CD14-positive monocyte (primary cell): ENCODE measurements at places on chromosomes 12 and 14. TPM values are rescaled to one million over a fixed set of nuclear protein-coding genes. Genes with fewer than 3 reads are reported as not detected.

The TCP11L2 gene
- 23.5 TPM for polyA plus RNA-seq

The BICD1 gene
- 0.55 TPM for polyA plus RNA-seq

The TDRD9 gene
- polyA plus RNA-seq, result 7.6 TPM

The CATSPERB gene
- polyA plus RNA-seq, result not detected

The WIF1 gene
- polyA plus RNA-seq, result not detected

The GPR132 gene
- polyA plus RNA-seq, result 13.0 TPM

The LRFN5 gene
- polyA plus RNA-seq, result not detected

The CCDC198 gene
- polyA plus RNA-seq, result not detected

The CELA1 gene
- 0.67 TPM for polyA plus RNA-seq

The AMN1 gene
- 4.6 and 6.0 TPM in 2 replicates for polyA plus RNA-seq

The SCNN1A gene
- 0.63 TPM for polyA plus RNA-seq

The ZDHHC22 gene
- not detected for polyA plus RNA-seq

The TMEM233 gene
- polyA plus RNA-seq, result not detected

The KRT73 gene
- polyA plus RNA-seq, result not detected in 2 replicates

The TPH2 gene
- not detected for polyA plus RNA-seq

The CAPZA3 gene
- not detected in 2 replicates for polyA plus RNA-seq

The GMFB gene
- 26.1 TPM for polyA plus RNA-seq

The TSPAN9 gene
- polyA plus RNA-seq, result 0.15 TPM

The DNAH10 gene
- not detected for polyA plus RNA-seq

The AQP2 gene
- polyA plus RNA-seq, result not detected in 2 replicates

The NGB gene
- polyA plus RNA-seq, result not detected

The IAPP gene
- polyA plus RNA-seq, result not detected

The GPR137C gene
- polyA plus RNA-seq, result not detected

The SLC6A13 gene
- not detected for polyA plus RNA-seq

The FERMT2 gene
- polyA plus RNA-seq, result not detected

The TSHR gene
- not detected in 2 replicates for polyA plus RNA-seq

The KLRD1 gene
- polyA plus RNA-seq, result 0.79 TPM

The KRT2 gene
- not detected for polyA plus RNA-seq

The TMEM120B gene
- polyA plus RNA-seq, result 2.4 and 2.8 TPM in 2 replicates

The NRL gene
- 1.3 and 2.3 TPM in 2 replicates for polyA plus RNA-seq

The APOF gene
- polyA plus RNA-seq, result not detected

The NPFF gene
- not detected for polyA plus RNA-seq

The SYNDIG1L gene
- not detected for polyA plus RNA-seq

The TMTC2 gene
- 3.3 TPM for polyA plus RNA-seq

The DTX1 gene
- 0.04 TPM for polyA plus RNA-seq

The KRT82 gene
- not detected for polyA plus RNA-seq

The MTERF2 gene
- polyA plus RNA-seq, result 0.54 TPM

The LMNTD1 gene
- not detected in 2 replicates for polyA plus RNA-seq

The MDP1 gene
- polyA plus RNA-seq, result 37.5 TPM

The CSRP2 gene
- polyA plus RNA-seq, result not detected

The ISCA2 gene
- 61.7 TPM for polyA plus RNA-seq

The CIROP gene
- not detected for polyA plus RNA-seq

The KCNMB4 gene
- 0.41 TPM for polyA plus RNA-seq

The ARL6IP4 gene
- 167 TPM for polyA plus RNA-seq

The PLCZ1 gene
- polyA plus RNA-seq, result not detected

The GPD1 gene
- not detected for polyA plus RNA-seq
